ENCODE measurements at places on chromosomes 13 and 19. TPM values are rescaled to one million over a fixed set of nuclear protein-coding genes. Genes with fewer than 3 reads are reported as not detected.
A peak's percentile ranks its signal among the peaks of the same experiment; 100 is the strongest.

GRCh38 chr13:30871588-30872275 is 34.3 kb upstream of the MEDAG start:
- peak; percentile 36 for DNase-seq

DNA sequence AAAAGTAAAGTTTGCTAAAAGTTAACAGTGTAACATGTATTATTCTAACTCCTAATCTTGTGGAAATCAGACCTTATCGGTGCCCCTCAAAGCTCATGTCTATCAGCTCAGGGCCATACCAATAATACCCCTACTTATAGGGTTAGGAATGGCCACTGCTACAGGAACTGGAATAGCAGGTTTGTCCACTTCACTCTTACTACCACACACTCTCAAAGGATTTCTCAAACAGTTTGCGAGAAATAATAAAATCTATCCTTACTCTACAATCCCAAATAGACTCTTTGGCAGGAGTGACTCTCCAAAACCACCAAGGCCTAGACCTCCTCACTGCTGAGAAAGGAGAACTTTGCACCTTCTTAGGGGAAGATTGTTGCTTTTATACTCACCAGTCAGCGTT is 1677.7 kb downstream of the OLFM4 start:
- DNase-seq: no peak

GRCh38 chr13:37884674-37885073 is 15.1 kb upstream of the TRPC4 start:
- peak; percentile 6 for DNase-seq

- DNase-seq: peak; percentile 78
Measured at GRCh38 chr13:59750860-59751259, 412.9 kb downstream of the DIAPH3 start.

- no peak for DNase-seq
Measured at GRCh38 chr19:16461630-16462051, 10.1 kb downstream of the EPS15L1 start.

ELSPBP1 gene
- not detected for total RNA-seq

DNA sequence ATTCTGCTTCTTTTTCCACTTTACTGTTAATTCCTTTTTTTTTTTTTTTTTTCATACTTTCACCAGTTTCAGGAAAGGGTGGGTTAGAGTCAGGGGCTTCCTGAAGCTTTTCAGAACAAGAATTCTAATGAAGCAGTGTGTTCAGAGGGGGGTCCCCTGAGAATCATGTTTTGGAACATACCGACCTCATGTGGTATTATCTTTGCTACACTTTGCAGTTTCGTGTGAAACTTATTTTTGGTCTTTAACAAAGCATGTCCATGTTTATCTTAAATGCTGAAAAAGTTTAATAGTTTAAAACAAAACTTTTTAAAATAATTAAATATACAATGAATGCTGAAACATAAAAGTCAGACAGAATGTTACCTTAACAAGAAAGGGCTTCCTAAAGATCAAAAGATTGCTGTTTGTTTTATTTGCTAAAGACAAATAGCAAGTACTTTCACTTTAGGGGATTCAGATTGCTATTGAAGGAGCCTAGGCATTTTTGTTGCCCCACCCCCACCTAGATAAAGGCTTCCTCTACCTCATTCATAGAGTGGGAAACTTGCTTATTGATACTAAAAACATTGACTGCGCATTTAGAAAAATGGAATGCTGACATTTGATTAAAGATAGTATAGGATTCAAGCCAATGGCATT is 21.1 kb upstream of the POMP start:
- DNase-seq: no peak

DAND5 gene
- total RNA-seq: not detected

- DNase-seq: no peak
Measured at GRCh38 chr19:47324502-47324901, 7.5 kb upstream of the C5AR2 start.

DNA sequence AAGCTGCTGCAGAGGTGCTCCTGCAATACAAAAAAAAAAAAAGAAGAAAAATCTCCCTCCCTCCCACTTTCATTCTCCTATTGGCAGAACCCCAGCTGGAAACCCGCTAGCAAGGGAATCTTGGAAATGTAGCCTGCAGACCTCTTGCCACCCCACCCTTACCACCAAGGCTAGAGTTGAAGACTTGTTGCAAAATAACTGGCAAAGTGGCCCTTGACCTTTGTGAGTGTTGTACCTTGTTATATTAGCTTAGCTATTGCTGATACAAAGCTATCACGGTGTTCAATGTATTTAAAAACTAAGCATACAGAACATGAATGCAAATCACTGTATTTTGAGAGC is 57.5 kb upstream of the KCTD4 start:
- peak; percentile 73 for DNase-seq

CEACAM20 gene
- not detected for total RNA-seq

DNA sequence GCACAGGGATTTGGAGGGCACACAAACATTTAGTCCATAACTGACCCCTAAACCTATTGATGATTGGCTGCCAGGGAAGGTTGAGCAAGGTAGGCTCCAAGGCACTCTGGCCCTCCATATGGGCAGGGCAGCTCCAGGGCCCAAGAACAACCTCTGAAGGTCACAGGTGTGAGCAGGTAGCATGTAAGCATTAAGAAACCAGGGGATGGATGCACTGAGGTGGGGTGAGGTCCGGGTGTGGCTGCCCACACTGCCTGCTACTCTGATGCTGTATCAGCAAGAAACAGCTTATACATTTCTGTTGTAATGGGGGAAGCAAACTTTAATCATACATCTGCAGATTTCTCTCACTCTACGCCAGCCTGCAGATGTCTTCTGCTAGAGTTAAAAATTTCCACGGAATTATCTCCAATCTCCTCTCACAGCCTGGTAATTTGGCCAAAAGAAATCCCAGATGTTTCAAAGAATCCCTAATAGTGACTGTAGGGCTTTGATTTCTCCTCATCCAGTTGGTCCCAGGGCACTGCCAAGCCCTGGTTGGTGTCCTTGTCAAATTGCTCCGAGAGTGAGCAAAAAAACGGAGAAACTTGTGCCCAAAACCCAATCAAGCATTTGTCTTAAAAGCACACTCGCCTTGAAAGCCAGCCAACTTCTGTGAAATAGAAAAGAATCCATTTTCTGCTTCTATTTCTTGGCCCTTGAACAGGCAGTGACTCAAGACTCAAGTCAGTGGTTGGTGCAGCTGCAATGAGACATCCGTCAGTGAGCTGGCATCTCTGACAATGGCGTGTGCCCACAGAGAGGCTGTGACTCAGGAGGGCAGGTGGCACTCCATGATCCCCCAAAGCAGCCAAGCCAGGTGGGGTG is 72.5 kb upstream of the MRI1 start:
- DNase-seq: peak; percentile 88

GRCh38 chr19:5189318-5189607 is 151.3 kb downstream of the PTPRS start:
- no peak for DNase-seq

DNA sequence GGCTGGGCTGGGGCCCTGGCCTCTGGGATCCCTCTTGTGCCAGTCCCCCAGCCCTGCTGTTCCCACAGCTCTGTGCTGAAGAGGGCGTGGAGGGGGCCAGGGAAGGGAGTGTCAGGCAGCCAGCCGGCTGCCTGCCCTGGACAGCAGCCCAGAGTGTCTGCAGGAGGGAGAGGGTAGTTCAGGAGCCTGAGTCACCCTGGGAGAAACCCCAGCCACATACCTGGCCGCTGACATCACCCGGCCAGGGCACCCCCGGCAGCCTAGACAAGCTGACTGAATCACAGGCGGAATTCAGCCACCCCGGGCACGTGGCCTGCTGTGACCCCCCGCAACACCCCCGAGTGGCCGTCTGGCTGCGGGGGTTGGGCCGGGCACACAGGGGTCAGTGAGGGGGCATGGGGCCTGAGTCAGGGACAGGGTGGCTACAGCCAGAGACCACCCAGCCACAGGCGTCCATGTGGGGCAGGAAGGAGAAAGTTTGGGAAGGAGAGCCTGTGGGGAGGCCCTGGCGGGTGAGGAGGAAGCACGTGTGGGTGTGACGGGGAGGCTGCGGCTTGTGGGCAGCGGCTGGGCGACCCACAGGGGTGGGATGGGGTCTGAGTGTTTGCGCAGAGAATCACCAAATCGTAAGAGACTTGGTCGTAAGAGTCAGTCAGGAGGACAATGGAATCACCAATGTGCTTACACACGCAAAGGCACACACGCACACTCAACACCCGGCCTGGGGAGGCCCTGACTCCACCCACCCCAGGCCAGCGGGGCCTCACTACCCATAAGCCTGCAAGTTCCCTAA is 11.9 kb upstream of the FOSB start:
- DNase-seq: peak; percentile 99

KLC3 gene
- not detected for total RNA-seq

ZGLP1 gene
- total RNA-seq: 4.2 TPM

KL gene
- total RNA-seq: not detected

DNA sequence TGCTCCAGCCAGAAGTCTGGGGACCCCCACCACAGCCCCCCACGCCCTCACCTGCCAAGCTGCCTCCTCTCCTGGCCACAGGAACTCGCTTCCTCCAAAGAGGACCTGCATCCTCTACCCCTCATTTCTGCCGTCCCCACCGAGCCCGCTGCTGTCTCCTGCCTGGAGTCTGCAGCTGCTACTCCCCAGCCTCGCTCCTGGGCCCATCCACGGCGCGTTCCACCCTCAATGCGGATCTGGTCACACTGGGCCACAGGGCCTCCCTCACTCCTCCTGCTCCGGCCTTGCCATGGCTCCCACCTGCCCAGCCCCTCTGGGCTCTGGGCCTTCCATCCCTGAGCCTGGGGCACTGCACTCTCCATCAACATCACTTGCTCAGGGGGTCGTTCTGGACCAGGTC is 4.3 kb downstream of the BTBD2 start:
- no peak for DNase-seq

NKPD1 gene
- 0.10 TPM for total RNA-seq

GRCh38 chr13:41546372-41547190 is 89.2 kb downstream of the RGCC start:
- peak; percentile 93 for DNase-seq

GRCh38 chr13:111399776-111400538 is 79.5 kb downstream of the TEX29 start:
- no peak for DNase-seq

ANKLE1 gene
- total RNA-seq: 0.27 TPM

TEX26 gene
- not detected for total RNA-seq

DNA sequence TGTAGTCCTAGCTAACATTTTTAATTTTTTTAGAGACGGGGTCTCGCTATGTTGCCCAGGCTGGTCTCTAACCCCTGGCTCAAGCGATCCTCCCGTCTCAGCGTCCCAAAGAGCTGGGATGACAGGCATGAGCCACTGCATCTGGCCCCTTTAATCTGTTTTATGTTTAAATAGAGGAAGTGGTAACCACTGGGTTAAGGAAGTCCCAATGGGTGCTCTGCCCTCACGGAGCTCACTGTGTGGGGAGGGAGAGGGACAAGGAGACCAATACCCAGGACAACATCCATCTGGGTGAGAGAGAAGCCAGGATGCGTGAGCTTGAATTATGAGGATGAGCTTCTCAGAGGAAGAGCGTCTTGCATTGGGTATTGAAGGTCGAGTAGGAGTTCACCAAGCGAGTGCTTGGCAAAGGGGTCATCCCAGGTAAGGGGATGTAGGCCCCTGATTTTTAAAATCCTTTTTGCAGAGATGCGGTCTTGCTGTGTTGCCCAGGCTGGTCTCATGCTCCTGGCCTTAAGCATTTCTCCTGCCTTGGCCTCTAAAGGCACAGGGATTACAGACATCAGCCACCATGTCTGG is 13.8 kb downstream of the YJU2 start:
- no peak for DNase-seq

SGCG gene
- 131 TPM for total RNA-seq

DOCK6 gene
- total RNA-seq: 10.1 TPM

DNA sequence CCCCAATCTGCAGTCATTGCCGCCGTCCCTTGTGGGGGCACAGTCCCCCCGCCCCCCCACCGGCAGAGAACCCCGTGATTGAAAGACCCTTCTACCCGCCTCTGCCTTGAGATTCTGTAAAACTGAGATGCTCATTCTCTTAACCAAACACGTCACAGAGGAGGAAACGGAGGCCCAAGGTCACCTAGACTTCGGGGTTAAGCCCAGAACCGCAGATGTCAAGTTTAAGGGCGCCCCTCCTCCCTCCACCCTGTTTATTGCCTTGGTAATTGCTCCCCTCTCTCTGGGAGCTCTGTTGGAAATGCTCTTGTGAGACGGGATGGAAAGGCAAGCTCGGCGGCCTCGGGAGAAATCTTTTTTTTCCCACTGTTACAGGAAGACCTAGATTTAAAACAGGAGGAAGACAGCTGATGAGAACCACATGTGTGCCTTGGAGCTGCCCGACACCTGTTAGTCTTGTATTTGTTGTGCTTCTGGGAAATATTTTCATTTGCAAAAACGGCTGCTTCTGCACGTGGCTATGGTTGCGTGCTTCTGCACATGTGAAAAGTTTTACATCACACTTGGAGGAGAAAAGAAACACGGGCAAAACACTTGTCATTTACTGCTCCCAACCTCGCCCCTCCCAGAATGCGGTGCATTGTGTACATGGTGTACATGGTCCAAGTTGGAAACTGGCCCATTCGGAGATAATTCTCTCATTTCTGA is 1.1 kb upstream of the MED26 start:
- DNase-seq: peak; percentile 93

All from myocyte (in vitro differentiated cells).